ENCODE measurements at places on chromosomes 7 and 10.
A peak's percentile ranks its signal among the peaks of the same experiment; 100 is the strongest.

GRCh38 chr7:50857804-50858489 lies 75.3 kb upstream of the GRB10 start:
- peak; percentile 19 for DNase-seq

DNA sequence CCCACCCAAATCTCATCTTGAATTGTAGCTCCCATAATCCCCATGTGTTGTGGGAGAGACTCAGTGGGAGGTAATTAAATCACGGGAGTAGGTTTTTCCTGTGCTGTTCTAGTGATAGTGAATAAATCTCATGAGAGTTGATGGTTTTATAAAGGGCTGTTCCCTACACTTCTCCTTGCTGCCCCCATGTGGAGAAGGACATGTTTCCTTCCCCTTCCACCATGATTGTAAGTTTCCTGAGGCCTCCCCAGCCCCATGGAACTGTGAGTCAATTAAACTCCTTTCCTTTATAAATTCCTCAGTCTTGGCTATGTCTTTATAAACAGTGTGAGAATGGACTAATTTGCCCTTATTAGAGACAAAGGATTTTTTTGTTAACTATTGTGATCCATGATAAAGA lies 48.5 kb upstream of the MKX start:
- DNase-seq = no peak

GRCh38 chr7:27200761-27201579 lies 1.1 kb upstream of the HOXA13 start:
- no peak for DNase-seq

- no peak for DNase-seq
Observed at GRCh38 chr10:133328358-133329343, 8.0 kb downstream of the CALY start.

DNA sequence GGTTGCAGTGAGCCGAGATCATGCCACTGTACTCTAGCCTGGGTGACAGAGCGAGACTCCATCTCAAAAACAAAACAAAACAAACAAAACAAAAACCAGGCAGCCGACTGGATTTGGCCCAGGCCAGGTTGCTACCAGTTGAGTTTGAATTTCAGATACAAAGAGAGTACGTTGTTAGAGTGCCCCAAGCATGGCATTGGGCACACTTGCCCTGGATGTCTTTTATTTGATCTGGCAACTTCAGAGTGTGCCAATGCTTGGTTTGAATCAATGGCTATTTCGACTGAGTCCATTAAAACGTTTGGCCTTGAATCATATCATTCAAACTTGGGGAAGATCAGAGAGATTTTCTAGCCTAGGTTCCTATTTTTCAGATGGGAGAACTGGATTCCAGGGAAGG lies 213.4 kb upstream of the SHH start:
- DNase-seq = no peak

- DNase-seq = no peak
Observed at GRCh38 chr7:43781726-43782607, 23.5 kb downstream of the BLVRA start.

GRCh38 chr7:24964191-24964590 lies 15.8 kb downstream of the OSBPL3 start:
- DNase-seq = no peak

GRCh38 chr10:10363217-10363616 lies 654.5 kb upstream of the CELF2 start:
- DNase-seq = no peak

- no peak for DNase-seq
Observed at GRCh38 chr10:103495321-103495720, 1.8 kb downstream of the NEURL1 start.

GRCh38 chr10:33101392-33101787 lies 143.4 kb upstream of the ITGB1 start:
- DNase-seq = no peak

- no peak for DNase-seq
Observed at GRCh38 chr10:48255722-48256121, 18.8 kb downstream of the FRMPD2 start.

DNA sequence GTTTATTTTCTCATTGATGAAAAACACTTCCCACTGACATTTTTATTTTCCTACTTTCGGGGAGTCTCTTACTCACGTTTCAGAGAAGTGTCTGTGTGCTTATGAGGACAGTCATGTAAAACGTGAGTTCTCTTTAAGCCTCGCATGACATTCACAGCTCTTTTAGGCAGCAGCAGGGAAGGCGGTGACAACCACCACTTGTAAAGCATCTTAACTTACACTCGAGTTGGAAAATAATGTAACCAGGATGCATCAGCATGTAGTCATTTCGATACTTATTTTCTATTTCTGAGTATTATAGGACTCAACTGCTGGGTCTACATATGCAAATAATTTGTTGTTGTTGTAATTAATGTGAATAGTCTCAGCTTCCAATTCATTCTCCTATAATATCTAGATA lies 153.6 kb downstream of the SEMA3D start:
- DNase-seq = no peak

- DNase-seq = no peak
Observed at GRCh38 chr7:66957595-66958290, 36.7 kb downstream of the TMEM248 start.

- no peak for DNase-seq
Observed at GRCh38 chr10:6305401-6306321, 102.9 kb downstream of the PFKFB3 start.

GRCh38 chr10:118610577-118610976 lies 15.1 kb upstream of the PRLHR start:
- DNase-seq = no peak

- DNase-seq = no peak
Observed at GRCh38 chr10:12782537-12782936, 219.0 kb downstream of the CCDC3 start.

GRCh38 chr7:120070201-120070600 lies 202.8 kb upstream of the KCND2 start:
- no peak for DNase-seq

- peak; percentile 39 for DNase-seq
Observed at GRCh38 chr7:152522571-152523067, 86.8 kb upstream of the KMT2C start.

GRCh38 chr7:107966711-107967110 lies 36.2 kb downstream of the LAMB1 start:
- no peak for DNase-seq

GRCh38 chr7:41189866-41190265 lies 513.0 kb downstream of the INHBA start:
- no peak for DNase-seq

GRCh38 chr7:127383123-127383835 lies 9.2 kb downstream of the ZNF800 start:
- DNase-seq = no peak

DNA sequence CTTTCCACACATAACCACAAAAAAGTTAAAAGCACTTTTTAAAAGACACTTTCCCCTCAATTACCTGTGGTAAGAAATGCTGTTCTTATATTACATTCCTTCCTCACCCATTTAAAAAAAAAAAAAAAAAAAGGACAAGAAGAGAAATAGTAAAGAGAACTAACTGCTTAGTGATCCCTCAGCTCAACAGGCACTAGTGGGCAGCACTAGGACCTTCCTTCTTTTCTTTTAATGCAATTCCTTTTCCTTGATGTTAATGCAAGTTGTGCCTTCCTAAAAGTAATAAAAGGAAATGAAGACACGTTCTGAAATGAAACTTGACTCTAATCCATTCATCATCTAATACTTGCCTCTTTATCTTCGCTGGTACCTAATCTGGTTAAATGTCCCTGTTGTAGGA lies 189.7 kb downstream of the TCF7L2 start:
- DNase-seq = no peak

DNA sequence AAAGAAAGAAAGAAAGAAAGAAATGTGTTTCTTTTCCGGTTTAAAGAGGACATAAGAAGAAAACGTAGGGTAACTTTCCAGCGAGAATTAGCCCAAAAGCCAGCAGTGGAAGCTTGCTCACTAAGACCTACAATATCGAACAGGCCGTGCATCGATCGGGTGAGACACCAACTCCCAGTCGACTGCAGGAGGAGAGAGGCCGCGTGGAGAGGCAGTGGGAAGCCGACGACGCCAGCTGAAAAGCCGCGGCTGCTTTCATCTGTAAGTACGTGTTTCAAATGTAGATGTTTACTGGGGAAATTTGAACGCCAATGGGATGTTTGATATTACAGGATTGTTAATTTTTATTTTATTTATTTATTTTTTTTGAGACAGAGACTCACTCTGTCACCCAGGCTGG lies 28.6 kb upstream of the GIMAP8 start:
- DNase-seq = no peak

DNA sequence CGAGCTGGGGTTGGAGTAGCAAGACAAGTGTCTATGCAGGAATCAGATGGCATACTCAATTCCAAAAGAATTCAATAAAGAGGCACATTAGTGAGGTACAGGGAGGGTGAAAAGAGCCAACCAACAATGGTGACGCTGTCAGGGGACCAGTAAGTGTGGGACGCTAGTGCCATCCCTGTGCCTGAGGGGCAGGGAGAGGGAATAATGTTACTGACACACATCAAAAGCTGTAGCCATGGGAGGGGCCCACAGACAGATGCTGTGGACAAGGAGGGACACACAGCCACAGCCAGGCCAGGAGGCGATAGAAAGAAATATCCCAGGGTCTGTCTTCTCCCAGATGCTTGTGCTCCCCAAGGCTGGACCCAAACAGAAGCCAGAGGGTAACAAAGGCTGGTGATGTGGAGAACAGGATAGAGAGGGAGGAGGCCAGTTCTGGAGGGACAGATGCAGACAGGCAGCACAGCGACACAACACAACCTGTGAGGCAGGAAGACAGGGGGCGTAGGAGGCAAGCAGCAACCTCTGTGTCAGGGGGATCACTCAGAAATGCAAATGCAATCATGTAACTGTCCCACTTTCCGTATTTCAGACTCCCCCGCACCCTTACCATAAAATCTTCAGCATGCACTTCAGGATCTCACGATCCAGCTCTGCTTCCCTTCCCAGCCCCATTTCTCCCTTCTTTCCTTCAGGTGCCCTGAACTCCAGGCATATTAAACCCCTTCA lies 240.5 kb upstream of the FZD8 start:
- DNase-seq = no peak

GRCh38 chr7:81584667-81585066 lies 185.2 kb downstream of the HGF start:
- no peak for DNase-seq

- no peak for DNase-seq
Observed at GRCh38 chr10:75398200-75398691, 3.3 kb downstream of the ZNF503 start.

DNA sequence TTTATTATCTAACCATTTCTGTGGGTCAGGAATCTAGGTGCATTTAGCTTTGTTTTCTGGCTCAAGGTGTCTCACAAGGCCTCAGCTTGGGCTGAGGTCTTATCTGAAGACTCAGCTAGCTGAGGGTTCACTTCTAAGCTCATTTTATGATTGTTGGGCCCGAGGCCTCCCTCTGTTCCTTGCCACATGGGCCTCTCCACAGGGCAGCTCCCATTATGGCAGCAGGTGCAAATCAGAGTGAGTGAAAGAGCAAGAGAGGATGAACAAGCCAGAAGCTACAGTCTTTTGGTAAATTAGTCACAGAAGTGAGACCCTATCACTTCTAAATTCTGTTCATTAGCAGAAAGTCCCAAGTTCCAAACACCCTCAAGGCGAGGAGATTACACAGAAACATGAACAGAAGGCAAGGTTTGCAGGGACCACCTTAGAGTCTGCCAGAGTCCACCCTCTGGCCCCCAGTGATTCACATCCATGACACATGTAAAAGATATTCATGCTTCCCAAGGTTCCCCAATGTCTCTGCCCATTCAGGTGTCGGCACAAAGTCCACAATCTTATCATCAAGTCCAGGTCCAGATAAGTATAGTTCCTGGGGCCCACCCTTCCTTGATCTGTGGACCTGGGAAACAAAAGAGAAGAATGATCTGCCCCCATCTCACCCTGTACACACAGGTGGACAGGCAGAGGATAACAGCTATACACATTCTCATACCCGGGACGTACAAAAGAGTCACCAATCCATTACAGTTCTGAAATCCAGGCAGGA lies 23.7 kb downstream of the FIGNL1 start:
- DNase-seq = no peak

DNA sequence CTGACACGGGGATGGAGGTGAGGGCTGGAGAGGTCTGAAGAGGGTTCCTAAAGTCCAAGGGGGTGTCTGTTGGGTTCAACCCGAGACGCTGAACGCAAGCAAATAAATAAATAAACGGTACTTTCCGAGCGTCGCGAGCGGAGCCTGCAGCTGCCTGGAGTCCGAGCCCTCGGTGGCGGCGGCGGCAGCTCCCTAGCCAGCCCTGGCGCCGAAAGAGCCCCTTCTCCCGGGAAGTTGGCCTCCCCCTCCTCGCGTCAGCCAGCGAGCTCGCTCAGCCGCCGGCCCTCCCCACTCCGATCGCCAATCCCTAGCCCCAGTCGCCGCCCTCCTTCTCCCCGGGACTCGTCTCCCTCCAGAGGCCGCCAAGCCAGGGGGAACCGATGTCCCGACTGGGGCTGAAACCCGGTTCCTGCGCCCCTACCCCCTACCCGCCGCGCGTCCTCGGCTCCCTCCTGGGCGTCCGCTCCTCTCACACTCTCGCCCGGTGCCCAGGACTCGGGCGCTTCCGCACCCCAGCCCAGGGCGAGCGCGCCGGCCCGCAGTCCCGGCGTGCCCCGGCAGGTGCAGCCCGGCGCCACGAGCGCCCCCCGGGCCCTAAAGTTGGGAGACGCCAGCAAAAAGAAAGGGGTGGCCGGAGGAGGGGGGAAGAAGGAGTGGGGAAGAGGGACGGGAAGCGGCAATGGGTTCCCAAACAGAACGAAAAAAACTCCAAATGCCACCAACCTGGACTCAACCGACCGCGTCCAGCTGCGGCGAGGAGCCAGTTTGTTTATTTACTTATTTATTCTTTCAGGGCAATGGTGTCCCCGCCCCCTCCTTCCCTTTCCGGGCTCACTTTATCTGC lies at the start of gene GFRA1:
GFRA1 (minus strand) TSS at position 767 of the 844 bp plus-strand sequence. CDS start 1,177 bp downstream, outside the sequence.
- peak; percentile 16 for DNase-seq

GRCh38 chr10:69910561-69910960 lies 108.9 kb downstream of the COL13A1 start:
- no peak for DNase-seq

- DNase-seq = no peak
Observed at GRCh38 chr10:61110188-61110844, 166.3 kb upstream of the RHOBTB1 start.

- no peak for DNase-seq
Observed at GRCh38 chr10:48531486-48531885, 73.4 kb downstream of the ARHGAP22 start.

DNA sequence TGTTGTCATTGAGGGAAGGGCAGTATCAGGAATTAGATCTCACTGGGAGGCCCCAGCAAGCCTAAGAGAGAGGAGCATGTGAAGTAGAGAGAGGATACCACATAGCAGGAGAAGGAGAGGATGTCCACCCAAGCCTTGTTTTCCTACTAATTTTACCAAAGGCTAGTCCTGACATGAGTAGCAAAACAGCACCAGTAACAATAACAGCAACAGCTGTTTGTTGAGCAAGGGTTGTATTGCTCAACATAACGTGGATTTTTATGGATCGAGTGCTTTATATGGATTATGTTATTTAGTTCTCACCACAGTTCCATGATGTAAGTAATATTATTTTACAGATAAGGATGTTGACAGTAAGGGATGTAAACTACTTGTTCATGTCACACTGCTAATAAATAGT lies 135.2 kb upstream of the DLX6 start:
- DNase-seq = no peak

DNA sequence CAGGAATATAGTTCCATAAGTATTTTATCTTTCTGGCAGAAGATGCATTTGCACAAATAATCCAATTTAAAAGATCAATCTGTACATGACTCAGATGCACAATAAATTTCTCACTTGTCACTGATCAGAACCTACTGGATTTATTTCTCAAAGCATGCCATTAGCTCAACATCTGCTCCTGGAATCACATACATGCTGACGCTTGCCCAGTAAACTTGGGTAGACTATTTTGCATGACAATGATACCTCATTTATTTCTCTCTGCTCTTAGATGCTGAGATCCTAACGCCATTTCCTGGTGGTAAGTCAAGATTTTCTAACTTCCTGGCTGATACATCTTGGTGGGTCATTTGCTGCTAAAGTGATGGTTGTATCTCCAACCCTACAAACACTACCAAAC lies 33.8 kb upstream of the C10orf120 start:
- DNase-seq = no peak
